ENCODE measurements at places on chromosomes 11 and 22. TPM values are rescaled to one million over a fixed set of nuclear protein-coding genes. Genes with fewer than 3 reads are reported as not detected.

DNA sequence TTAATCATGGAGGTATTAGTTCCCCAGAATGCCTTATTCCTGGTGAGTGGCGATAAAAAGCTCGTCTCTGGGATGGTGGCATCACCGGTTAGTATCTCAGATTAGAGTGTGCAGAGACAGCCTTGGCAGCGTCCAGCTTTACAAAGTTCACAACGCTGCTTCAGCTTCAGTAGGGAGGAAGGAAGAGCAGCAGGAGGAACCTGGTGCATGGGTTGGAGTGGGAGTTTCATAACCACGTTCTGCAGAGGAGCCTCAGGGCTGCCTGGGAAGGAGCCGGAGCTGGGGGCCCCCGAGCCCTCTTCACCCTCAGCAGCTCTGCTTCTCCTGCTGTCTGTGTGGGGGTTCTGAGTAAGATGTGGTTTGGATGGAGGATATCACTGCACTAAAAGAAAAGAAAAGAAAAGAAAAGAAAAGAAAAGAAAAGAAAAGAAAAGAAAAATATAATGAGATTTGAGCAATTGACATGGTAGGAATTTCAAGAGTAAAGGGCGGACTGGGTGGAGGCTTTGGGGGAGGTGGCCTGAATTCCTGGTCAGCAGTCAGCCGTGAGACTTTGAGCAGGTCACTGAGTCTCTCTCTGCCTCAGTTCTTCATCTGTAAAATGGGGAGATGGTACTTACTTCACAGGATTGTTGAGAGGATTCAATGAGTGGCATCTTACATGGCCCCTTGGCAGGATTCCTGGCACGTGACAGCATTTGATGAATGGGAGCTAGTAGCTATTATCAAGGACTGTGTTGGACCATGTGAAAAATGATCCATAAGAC is 6.5 kb downstream of the ASPHD2 start:
- no peaks in the 10 kb centered on the region for H3K36me3 ChIP-seq
- no peak overlapping the region for H3K27ac ChIP-seq
- H3K27me3 ChIP-seq, result no peaks in the 10 kb centered on the region
- no peaks in the 10 kb centered on the region for H3K4me1 ChIP-seq
- H3K4me3 ChIP-seq, result no peak overlapping the region

Gene JAML
- total RNA-seq, result 2.3 TPM

- H3K36me3 ChIP-seq, result no peaks in the 10 kb centered on the region
- H3K27me3 ChIP-seq, result no peaks in the 10 kb centered on the region
- H3K27ac ChIP-seq, result no peak overlapping the region
Measured at GRCh38 chr11:24635588-24636290, 138.9 kb downstream of the LUZP2 start.

Gene GPHA2
- total RNA-seq, result not detected

Gene SCUBE2
- total RNA-seq, result 139 TPM
